Epithelial cell of proximal tubule (primary cell): ENCODE measurements at places on chromosomes 4 and X. TPM values are rescaled to one million over a fixed set of nuclear protein-coding genes. Genes with fewer than 3 reads are reported as not detected.

DNA sequence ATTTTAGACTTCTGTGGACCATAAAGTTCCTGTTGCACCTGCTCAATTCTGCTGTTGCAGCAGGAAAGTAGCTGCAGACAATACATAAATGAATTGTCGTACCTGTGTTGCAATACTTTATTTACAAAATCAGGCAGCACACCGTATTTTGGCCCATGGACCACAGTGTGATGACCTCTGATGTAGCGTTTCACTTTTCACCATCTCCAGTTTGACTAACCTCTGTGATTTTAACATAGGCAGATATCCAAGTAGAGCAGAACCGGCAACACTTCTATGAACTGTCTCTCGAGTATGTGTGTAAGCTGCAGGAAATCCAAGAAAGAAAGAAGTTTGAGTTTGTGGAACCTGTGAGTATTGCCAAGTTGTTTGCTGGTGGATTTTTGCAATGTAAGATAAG is 132.7 kb downstream of the ARHGAP10 start:
- no peak for DNase-seq

GRCh38 chrX:2628751-2629315 is 62.3 kb upstream of the CD99 start:
- DNase-seq, result no peak

GRCh38 chr4:118326585-118326984 is 26.2 kb downstream of the PRSS12 start:
- no peak for DNase-seq

DNA sequence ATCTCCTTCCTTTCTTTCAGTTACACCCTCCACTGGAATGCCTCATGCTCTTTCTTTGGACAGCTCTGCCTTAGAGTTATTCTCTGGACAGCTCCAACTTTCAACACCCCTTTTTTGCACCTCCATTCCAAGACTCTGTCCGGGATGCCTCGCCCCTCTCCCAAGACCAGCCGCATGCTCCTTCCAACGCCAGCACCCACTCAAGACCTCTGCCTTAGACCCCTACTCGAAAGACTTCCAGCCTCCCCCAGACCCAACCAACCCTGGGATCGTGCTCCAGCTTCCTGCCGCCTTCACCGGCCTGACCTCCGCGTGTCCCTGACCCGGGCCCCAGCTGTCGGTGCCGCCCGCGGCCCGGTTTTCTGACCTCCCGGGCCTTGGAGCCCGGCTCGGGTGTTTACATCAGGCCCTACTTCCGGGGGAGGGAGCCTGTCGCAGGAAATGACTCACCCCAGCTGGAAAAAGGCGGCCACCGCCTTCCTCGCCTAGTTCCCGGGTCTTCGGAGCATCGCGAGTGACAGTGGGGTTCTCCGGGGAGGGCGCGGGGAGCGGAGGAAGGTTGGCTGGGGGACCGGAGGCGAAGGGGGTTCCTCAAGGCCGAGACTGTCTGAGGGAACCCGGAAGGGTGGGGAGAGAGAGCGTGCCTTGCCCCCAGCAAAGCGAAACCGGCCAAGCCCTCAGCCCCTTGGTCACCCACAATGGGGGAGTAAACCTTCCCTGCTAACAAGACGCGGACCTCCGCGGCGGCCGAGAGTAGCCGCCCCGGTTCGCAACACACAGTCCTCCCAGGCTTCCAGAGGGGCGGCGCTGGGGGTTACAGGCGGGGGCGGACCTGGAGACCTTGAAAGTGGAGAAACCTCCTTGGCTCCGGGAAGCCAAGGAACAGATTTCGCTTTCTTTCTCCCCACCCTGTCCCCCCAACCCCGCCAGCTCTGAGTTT is at the start of gene WDR45:
WDR45 (minus strand) TSS at position 399 of the 940 bp plus-strand sequence. CDS start 1,792 bp downstream, outside the sequence.
- DNase-seq, result no peak

Gene AFF2
- total RNA-seq, result under 0.01 and 0.06 TPM in 2 replicates
